T-helper 1 cell (primary cell): ENCODE measurements at places on chromosomes 6 and 20.

DNA sequence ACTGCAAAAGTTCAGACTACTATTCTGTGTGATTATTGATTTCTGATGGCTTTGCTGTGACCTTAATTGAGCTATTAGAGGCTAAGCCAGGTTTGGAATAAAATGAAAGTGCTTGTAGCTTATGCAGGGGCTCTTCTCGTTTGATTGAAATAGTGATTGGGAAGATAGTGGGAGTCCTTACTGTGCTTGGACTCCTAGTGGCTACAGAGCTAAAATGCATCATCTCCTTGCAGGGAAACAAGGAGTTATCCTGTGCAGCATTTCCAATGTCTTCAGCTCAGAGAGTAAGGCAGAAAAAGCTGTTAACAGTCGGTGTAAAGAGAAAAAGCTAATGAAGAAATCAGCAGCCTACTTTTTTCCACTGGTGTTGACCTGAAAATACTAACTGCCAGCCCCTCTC, 173.5 kb downstream of the SLC35F1 start:
- DNase-seq, result no peak

GRCh38 chr20:62679978-62680589, 28.6 kb upstream of the NTSR1 start:
- no peak for DNase-seq

GRCh38 chr6:150775415-150776203, 89.9 kb upstream of the MTHFD1L start:
- no peak for DNase-seq

- DNase-seq, result no peak
Observed at GRCh38 chr6:75874224-75874623, 125.2 kb downstream of the MYO6 start.

DNA sequence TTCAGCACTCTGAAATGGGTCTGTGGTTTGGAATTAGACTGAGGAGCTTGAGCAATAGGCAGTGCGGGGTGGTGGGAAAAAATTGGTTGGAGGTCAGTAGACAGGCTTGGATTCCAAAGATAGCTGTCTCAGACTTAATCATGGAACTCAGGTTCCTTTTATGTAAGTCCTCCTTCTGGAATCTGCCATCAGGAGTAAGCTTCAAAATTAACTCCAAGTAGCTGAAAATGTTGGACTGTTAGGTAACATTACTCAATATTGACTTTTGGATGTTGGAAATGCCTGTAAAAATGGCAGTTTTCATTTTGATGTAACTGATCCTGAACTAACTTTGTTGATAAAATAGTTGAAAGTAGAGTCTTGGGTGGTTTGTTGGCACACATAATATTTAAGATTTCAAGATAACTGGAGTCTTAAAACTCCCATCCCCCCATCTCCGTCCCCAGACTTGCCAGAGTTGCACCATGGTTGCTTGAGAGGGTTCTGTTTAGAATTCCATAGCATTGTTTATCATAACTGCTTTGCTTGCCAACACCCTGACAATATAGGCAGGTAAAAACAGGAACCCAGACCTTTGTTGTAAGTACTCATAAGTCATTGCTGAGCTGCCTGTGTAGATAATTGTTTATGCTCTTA, 83.0 kb downstream of the PHF20 start:
- DNase-seq, result no peak

DNA sequence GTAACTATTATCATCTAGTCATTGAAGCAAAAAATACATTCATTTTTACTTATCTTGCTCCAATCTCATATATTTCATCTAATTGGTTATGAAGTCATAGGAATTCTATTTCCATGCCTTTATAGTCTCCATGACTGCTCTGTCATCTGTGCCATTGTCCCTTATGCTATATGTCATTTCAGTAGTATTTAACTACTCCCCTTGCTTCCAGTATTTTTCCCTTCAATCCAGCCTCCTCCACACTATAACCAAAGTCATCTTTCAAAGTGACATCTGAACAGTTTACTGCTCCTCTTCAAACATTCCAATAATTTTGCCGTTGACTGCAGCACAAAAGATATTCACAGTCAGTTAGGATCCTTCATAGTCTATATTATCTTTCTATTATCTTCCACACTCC, 216.6 kb upstream of the HS3ST5 start:
- no peak for DNase-seq
